ENCODE measurements at places on chromosomes 16 and 17.

GRCh38 chr16:67391424-67392300, 1.6 kb downstream of the TPPP3 start:
- no peak for DNase-seq

DNA sequence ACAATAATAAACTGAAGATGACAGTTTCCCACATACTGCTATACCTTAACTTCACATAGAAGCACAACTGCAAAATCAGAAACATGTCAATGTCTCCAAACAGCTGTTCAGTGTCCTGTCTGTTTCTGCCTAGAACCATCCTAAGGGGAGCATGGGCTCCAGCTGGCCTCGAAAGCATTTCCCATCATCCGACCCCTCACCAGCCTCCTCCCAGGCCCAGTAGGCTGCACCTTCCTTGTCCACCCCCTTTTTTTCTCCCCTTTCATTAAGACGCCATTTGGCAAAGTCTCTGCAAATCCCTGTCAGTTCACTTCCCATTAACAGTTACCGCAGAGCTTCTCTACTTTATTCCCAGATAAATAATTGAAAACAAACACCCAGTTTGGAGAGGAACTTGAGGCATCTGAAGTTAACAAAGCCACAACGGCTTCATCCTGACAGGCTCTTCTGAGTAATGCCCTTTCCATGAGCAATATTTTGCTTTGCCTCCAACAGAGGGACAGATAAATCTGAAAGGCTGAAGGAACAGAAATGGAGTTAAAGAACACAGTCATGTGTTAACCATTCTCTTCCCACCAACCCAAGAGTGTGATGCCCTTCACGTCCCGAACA, 65.3 kb downstream of the SLC39A11 start:
- DNase-seq: no peak

- no peak for DNase-seq
Measured at GRCh38 chr17:44008205-44008909, 3.9 kb downstream of the NAGS start.

DNA sequence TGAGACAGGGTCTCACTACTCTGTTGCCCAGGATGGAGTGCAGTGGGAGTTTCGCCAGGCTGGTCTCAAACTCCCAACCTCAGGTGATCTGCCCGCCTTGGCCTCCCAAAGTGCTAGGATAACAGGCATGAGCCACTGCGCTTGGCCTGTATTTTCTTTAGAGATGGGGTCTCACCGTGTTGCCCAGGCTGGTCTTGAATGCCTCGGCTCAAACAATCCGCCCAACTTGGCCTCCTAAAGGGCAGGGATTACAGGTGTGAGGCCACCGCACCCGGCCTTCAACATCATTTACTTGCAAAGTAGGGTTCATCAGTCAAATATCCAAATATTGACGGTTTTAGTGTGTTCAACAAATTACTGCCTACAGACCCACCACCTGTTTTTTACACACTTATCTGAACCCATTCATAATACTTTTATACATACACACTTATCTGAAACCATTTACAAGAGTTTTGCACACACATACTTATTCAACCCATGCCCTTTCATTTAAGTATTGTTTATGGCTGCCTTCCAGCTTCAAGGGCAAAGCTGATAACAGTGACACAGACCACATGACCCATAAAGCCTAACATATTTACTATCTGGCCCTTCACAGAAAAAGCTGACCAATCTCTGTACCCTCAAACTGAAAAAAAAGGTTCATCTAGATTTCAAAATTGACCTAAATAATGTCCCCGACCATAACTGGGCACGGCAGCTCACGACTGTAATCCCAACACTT, 11.9 kb downstream of the TMEM170A start:
- DNase-seq: no peak

DNA sequence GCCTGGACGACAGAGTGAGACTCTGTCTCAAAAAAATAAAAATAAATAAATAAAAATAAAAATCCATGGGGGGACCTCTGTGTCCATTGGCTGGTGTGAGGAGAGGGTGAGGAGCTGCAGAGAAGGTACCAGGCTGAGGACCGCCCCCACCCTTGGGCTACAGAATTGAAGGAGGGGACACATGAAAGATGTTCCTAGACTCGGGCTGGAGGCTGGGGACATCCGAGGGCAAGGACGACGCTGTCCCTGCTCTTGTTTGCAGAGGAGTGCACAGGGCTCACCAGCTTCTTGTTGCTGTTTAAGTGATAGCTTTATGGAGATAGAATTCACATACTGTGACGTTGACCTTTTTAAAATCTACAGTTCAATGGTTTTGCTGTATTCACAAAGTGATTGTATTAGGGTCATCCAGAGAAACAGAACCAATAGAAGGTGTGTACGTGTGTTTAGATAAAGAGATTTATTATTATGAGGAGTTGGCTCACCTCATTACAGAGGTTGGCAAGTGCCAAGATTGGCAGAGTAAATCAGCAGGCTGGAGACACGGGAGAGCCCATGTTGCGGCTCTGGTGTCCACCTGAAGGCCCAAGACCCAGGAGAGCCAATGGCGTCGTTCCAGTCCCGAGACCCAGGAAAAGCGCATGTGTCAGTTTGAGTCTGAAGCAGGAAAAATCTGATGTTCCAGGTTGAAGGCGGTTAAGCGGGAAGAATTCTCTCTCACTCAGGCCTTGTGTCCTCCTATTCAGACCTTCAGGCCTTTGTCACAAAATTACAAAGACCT, 320.7 kb downstream of the SEC14L1 start:
- no peak for DNase-seq

Data from CD4-positive, alpha-beta T cell treated with Interleukin-4 for 1 hour (primary cell).